ENCODE measurements at places on chromosomes 13 and 19.
A peak's percentile ranks its signal among the peaks of the same experiment; 100 is the strongest.

DNA sequence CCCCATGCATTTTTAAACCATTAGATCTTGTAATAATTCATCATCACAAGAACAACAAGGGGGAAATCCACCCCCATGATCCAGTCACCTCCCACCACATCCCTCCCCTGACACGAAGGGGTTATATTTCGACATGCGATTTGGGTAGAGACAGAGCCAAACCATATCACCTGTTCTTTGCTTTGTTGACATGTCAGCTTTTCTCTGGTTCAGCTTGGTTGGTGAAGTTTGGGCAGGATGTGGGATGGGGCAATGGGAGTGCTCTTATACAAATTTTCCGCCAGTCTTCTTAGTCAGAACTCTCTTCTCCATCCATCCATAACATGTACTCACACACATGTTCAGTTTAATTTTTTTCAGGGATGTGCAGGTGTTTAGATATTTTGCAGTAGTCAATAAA is 12.9 kb downstream of the TPP2 start:
- no peak for DNase-seq

GRCh38 chr13:100297413-100297812 is 208.5 kb downstream of the PCCA start:
- no peak for DNase-seq

DNA sequence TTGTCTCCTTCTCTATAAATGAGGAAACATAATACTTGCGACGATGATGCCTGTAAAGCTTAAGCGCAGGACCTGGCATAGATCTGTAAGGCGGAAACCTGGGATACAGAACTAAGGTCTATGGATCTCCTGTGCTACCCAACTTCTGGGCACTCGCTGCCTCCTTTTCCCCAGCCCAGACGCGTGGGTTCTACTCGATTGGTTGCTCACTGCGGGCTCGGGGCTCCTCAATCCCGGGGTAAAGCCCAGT is 615 bp upstream of the PSMC4 start:
- no peak for DNase-seq

GRCh38 chr13:43688227-43688907 is 98.4 kb downstream of the ENOX1 start:
- DNase-seq = no peak

DNA sequence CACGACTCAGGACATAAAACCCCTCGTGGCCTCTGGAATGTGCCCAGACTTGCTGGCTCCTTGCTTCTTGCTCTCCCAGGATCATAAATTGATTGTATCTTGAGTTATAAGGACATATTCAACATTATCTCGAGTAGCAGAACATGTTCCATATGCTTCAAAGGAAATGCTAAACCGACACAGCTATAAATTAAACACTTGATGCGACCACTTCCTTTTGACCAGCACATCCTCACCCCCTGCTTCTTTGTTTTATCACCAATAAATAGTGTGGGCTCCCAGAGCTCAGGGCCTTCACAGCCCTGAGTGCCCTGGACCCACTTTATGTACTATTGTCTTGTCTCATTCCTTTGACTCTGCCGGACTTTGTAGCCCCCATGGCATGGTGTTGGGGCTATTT is 157.0 kb upstream of the PABPC3 start:
- no peak for DNase-seq

- no peak for DNase-seq
These were observed 26.0 kb downstream of the IRS2 start for GRCh38 chr13:109760402-109760801.

- DNase-seq = peak; percentile 47
These were observed 110.2 kb downstream of the STK24 start for GRCh38 chr13:98466634-98467236.

GRCh38 chr19:12293777-12294248 is 870 bp downstream of the ZNF44 start:
- peak; percentile 29 for DNase-seq

DNA sequence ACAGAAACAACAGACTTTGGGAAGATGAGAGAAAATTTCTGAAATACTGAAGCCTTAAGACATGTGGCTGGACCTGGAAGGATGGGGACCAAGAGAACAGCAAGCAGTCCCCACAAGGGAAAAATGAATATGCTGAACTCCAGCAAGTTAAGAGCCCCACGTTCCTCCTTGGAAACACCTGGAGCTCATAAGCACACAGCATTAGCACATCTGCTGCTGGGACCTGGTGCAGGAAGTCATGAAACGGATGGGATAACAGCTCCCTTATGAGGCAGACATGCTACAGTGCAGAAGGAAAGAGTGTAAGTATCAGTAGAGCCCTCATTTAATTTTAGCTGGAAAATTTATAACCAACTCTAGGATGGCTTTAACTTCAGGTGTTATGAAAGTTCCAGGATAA is 67.3 kb downstream of the SLC15A1 start:
- DNase-seq = no peak

DNA sequence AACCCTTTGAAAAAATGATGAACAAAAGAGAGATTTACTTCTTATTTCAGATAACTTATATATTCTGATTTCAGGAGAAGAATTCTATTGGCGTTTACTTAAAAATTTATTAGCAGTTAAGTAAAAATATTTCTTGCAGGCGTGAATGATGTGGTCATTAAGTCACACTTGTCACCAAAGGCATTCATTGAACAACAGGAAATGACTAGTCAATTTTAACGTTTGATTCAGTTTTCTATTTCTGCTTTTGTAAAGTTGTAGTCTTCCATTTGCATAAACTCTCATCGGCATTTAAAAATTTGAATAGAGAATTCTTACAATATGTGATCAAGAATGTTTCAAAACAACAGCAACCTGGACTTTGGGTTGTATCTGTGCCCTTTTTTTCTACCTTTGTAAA is 83.4 kb downstream of the GPR12 start:
- no peak for DNase-seq

DNA sequence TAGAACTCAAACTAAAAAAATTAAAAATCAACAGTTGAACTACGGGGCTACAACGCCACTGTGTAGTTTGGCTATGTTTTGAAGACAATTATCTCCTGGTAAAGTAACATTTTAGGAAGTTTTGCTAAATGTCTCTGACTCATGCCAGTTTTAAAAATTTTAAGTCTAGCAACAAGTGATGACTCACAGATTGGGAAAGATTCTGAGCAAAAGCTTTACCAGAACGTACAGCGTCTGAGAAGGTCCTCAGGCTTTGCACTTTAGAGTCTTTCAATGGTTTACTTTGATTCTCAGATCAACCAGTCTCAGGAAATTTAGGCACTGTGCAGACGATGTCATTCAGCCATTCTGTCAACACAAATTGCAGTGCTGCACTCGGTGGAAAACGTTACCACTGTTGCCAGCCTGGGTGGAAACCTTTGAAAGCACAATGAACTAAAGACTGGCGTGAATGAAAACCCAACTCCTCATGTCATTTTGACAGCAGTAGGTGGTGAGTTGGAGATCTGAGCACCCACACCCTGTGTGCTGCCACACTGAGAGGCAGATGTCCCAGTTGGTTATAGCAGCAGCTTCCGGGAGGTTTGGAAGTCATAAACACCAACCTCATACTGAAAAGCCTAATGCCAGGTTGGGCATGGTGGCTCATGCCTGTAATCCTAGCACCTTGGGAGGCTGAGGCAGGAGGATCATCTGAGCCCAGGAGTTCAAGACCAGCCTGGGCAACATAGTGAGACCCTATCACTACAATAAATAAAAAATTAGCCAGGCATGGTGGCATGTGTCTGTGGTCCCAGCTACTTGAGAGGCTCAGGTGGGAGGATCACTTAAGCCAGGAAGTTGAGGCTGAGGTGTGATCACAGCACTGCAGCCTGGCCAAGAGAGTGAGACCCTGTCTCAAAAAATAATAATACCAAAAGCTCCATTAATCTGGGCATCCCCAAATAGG is 6.3 kb upstream of the WTIP start:
- DNase-seq = peak; percentile 8

- DNase-seq = no peak
These were observed 48.6 kb upstream of the UBE2L5 start for GRCh38 chr13:30373727-30374126.

DNA sequence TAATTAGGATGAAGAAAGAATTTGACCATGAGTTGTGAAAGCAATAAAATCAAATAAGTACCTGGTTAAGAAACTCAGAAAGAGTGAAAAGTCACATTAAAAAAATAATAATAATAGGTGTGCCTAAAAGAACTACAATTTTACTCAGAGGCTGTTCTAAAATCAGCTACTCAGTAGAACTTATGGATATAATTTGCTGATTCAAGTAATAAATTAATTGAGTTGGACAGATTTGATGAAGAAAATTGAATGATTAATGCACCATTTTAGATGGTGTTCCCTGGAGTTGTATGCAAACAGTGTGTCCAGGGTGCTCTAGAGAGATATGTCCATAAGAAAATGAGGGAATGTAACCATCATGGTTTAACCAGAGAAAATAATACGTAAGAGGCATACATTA is 2852.5 kb downstream of the PCDH9 start:
- DNase-seq = no peak

- no peak for DNase-seq
These were observed 41.9 kb downstream of the EPSTI1 start for GRCh38 chr13:42950181-42950580.

GRCh38 chr13:110953416-110953815 is 38.5 kb upstream of the ANKRD10 start:
- no peak for DNase-seq

- DNase-seq = no peak
These were observed 18.6 kb downstream of the BRD4 start for GRCh38 chr19:15313649-15314279.

GRCh38 chr13:39481491-39481890 is 121.5 kb downstream of the LHFPL6 start:
- DNase-seq = no peak

DNA sequence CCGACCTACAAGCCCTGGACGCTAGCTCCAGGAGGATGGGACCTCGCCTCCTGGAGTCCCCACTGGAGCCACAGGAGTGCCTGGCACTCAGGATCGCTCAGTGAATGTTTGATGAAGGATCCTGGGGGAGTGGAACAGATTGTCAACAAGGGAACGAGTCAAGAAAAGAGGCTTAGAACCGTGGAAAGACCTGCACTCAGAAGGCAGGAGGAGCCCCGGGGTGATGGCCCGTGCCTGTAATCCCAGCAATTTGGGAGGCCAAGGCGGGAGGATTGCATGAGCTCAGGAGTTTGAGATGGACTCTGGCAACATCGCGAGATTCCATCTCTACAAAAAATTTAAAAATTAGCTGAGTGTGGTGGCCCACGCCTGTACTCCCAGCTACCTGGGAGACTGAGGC is 38.9 kb downstream of the ATP12A start:
- no peak for DNase-seq

DNA sequence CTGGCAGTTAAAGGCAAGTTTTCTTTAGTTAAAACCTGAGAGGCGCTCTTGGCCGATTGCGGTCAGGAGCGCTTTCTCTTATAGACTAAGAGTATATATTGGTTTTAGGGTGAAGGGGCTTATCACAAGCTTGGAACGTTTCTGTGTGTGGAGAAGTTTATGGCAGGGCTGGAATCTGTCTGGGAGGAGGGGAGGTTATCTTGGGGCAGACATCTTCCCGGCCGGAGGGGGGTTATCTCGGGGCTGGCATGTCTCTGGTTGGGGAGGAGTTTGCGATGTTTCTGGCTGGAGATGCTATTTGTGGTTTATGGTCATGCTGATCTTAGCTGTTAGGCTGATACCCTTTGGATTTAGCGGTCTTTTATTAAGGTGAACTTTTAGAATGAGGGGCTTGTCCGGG is 18.3 kb downstream of the KDM4B start:
- DNase-seq = no peak

DNA sequence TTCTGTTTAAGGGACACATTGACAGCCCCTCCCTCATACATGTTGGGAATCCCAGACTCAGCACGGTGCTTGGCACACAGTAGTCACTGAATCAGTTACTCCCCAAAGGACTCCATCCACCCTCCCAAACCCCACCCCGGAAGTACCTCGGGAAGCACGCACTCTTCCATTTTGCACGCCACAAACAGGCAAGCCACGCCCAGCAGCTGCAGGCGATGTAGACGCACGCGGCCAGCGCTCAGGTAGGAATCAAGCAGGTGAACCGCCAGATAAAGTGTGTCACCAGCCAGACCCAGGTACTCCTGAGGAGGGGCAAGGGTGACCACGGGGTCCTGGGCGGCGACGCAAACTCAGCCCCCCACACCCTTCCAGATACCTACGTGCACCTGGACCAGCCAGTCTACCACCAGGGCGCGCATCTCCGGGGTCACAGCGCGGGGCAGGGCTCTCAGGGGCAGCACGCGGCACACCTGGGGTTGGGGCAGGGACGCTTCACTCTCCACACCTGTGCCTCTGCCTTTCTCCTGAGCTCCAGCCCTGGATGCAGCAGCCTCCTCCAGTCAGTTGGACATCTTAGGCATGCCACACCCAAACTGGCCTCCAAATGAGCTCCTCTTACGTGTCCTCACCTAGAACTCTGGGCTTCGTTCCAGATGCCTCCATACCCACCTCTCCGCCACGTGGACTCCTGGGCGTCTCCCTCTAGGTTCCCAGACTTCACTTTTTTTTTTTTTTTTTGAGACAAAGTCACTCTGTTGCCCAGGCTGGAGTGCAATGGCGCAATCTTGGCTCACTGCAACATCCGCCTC is 1.9 kb downstream of the CCNP start:
- no peak for DNase-seq

DNA sequence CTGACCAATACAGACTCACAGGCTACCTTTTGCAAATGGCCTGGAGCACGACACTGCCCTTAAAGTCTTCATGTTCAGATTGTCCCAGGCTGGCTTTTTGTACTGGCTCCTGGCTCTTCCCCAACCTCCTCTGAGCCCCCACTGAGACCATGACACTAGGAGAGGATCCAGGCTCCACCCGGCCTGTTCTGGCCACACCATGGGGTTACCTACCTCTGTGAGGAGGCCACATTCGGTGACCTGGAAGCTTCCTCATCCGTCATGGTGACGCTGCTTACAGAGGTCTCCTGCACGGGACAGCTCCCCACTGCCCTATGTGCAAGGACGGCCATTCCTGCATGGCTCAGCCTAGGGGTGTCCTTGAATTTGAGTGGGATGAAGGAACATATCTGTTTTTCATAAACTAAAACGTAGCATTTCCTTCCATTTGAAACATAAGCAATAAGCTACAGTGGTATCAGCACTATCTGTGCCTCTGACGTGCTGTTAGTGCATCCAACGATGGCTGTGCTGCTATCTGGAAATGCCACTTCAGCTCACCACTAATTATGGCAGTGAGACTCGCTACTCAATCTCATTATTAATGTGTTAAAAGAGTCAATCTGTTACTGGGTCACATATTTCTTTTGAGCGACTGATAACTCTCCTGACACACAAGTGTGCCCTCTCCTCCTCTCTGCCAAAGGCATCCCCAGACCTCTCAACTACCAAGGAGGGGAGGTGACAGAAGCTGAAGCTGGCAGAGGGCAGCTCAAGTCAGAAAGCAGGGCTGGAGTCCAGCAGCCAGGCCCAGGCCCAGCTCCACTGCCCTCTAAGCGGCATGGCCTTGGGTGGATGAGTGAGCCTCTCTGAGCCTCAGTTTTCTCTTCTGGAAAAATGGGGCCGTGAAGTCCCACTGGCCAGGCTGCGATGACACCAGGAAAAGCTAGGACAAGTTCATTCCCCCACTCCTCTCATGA is 29.6 kb downstream of the ELL start:
- no peak for DNase-seq

GRCh38 chr13:112742583-112742982 is 52.7 kb downstream of the ATP11A start:
- no peak for DNase-seq

Measured in stimulated activated CD4-positive, alpha-beta T cell treated with anti-CD3 and anti-CD28 coated beads, Interleukin-12 subunit alpha, Interleukin-12 subunit beta, amount 100 ng/mL, for 4 hours (primary cell).